ENCODE measurements at places on chromosomes 3 and 15.

DNA sequence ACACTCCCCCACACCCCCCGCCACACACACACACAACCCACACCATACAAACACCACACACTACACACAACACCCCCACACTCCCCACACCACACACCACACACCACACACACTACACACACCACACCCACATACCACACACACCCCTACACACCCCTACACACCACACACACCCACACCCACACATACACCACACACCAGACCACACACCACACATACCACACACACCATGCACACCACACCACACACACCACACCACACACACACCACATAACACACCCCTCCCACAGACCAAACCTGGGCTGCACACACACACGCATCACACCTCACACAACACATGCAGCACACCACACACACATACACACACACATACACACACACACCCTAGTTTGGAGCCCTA lies 1.8 kb upstream of the RASGRF1 start:
- no peak for DNase-seq

DNA sequence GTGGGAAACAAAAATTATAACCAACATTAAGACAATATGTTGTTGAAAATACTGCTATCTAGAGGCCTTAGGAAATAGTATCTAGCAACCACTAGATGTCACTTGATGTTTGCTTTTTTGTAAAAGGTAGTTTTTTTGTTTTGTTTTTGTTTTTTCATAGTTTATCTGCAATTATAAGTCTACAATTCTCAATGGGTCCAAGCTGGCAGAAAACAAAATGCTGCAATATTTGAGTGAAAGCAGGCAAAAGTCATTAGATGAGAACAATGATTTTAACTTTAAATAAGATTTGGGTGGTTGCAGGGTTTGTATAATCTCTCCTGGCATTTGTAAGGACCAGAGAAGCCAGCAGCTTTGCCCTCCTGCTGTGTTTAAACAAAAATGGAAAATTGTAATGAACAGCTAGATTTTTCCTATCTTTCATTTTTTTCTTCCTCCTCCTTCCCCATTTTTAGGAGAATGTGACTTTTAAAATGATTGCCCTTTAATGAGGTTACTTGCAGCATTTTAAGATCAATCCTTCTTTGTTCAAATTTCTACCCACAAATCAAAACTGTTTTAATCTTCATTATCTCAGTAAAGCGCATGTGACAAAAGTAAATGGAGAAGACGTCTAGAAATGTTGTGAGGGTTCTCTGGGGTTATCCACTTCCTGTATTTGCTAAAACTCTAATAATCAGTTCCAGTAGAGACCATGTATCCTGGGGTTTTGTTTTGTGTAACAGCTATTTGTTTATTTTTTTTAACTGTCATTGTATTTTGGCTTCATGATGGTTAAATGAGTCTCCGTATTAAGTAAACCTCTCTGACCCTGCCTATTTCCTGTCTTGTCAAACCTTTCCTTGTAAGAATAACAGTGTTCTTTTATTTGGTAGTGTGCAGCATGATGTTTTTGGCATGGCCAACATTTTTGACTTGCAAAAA lies 27.3 kb downstream of the DUT start:
- DNase-seq, result no peak

DNA sequence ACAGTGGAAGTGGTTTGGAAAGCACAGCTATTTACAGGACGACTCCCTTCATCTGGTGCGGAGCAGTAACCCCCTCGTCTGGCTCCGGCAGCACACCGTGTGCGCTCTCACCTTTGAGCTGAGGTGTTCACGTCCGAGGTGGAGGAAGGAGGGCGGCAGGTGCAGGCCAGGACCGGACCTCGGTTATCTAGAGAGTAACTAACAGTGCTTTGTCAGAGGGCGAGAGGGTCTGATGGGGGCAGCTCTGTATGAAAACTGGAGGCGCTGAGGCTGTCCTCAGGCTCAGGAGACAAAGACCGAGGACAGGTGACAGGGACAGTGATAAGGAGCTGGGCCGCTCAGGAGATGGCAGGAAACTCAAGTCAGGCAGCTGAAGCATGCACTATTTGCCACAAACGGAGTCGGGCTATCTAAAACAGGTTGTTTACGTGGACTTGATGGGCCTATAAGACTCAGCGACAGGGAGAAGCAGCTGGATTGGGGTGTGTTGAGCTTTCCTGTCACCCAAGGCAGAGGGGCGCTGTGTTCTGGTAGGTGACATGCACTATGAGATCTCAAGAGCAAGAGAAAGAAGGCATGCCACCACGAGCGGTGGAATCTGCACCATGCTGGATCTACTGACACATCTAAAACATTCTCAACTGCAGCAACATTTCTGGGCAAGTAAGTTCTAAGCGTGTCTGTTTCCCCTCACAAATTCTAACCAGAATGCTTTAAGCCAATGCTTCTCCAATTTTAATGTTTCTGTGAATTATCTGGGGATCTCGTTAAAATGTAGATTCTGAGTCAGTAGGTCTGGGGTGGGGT lies 155.2 kb downstream of the XXYLT1 start:
- DNase-seq, result no peak

DNA sequence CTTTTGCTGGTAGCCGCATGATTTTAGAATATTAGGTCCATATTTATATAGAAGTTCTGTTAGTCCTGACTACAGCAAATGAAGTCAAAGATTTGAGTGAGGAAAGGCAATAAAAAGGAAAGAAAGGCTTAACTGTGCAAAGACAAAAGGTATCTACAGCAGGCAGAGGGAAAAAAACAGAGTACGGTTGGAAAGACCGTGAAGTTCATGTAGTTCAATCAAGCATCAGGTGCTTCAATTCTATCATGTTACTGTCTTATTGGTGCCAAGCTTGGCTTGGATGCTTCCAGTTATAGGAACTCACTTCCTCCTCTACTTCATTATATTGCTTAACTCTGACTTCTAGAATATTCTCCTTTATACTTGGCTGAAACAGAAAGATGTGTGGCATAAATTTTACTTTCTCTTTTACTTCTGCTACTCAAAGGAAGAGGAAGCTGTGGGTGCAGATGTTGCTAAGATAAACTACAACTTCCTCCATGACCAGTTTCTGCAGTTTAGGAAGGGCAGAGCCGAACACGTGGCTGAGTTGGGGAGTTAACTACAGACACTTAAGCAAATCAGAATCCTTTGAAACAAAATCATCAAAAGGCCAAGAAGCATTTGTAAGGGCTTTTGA lies 72.6 kb upstream of the ZBED2 start:
- DNase-seq, result no peak

GRCh38 chr3:124467980-124468902 lies 262.0 kb upstream of the UMPS start:
- no peak for DNase-seq

DNA sequence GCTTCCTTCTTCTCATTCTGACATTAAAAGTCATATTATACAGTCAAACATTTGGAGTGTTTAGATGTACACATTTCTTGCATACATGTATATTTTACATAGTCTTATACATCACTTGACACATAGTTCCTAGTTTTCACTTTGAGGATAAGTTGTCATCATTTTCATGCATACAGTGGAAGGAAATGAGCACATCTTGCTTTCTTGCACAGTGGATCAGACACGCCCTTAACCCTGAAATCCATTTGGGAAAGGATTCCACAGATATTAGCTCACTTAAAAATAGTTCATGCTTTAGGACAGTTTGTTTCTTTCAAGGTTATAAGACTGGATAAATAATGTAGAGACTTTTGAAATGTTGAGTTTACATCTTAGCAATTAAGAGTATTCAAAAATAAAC lies 148.6 kb upstream of the MME start:
- no peak for DNase-seq

GRCh38 chr3:133294253-133294652 lies 105.6 kb upstream of the BFSP2 start:
- DNase-seq, result no peak

DNA sequence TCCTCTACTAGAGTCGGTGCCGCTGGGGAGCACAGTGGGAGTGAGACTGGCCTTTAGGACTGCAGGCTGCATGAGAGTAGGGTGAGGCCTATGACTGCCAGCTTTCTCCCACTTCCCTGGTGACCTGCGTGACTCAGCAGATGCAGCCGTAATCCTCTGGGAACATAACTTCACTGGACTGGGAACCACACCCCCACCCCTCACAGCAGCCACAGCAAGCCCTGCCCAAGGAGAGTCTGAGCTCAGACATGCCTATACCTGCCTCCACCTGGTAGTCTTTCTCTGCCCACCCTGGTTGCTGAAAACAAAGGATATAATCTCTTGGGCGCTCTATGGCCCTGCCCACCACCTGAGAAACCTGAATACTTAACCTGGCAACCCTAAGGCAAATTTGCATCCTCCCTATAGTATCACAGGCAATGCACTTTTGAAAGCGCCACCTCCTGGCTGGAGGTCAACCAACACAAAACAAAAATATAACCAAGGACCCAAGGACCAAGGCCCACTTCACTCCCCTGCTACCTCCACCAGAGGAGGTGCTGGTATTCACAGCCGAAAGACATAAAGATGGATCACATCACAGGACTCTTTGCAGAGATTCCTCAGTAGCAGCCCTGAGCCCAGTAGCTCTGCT lies 308.9 kb downstream of the CTNNB1 start:
- DNase-seq, result no peak

DNA sequence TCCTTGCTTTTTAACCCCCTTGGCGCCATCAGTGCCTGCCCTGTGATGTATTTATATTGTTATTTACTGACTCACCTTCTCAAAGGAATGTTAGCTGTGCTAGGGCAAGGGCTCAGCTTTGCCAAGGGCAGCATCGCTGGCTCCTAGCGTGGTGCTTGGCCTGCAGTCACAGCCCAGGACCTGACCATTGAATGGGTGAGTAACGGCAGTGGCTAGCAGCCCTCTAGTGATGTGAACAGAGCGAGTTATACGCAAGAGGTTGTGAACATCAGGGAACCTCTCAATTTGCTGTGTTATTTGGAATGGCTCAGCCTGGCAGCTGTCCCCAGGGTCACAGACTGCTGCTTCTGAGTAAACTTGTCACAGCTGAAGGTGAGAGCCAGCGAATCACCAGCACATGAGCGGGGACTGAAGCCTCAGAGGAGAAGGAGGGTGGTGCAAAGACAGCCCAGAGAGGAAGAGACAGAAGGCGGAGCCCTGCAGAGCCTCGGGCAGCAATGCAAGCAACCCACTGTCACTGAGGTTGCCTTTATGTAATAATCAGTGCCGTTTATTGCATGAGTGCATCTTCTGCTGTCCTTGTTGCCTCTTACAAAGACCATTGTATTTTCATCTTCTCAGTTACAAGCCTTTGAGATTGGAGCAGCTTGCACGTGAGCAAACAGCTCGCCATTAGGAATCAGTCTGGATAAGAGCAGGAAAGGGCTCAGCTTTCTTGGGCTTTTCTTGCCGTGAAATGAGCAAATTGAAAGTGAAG lies 158.3 kb downstream of the SLCO3A1 start:
- no peak for DNase-seq
